ENCODE measurements at places on chromosomes 2 and 18.

- no peak for DNase-seq
Observed at GRCh38 chr18:36095936-36096519, 28.7 kb upstream of the RPRD1A start.

GRCh38 chr2:74286725-74287124 is 56.5 kb downstream of the SLC4A5 start:
- DNase-seq, result no peak

- DNase-seq, result no peak
Observed at GRCh38 chr2:237312021-237312755, 101.8 kb downstream of the COL6A3 start.

DNA sequence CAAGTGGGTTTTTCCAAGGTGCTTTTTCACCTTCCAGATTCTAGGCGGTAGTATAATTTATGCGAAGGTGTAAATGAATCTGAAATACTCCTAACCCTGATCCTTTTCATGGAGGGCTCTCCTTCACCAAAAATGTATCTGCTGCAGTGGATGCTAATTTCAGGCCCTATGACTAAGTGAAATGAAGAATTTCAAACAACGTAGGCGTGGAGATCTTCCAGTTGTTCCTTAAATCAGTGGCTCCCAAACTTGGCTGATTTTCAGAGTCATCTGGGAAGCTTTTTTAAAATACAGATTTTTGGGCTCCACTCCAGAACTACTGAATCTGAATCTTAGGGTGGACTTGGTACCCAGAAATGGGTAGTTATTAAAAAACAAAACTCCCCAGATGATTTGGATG is 5.5 kb downstream of the GCKR start:
- no peak for DNase-seq

- no peak for DNase-seq
Observed at GRCh38 chr2:46269544-46270273, 27.5 kb upstream of the EPAS1 start.

DNA sequence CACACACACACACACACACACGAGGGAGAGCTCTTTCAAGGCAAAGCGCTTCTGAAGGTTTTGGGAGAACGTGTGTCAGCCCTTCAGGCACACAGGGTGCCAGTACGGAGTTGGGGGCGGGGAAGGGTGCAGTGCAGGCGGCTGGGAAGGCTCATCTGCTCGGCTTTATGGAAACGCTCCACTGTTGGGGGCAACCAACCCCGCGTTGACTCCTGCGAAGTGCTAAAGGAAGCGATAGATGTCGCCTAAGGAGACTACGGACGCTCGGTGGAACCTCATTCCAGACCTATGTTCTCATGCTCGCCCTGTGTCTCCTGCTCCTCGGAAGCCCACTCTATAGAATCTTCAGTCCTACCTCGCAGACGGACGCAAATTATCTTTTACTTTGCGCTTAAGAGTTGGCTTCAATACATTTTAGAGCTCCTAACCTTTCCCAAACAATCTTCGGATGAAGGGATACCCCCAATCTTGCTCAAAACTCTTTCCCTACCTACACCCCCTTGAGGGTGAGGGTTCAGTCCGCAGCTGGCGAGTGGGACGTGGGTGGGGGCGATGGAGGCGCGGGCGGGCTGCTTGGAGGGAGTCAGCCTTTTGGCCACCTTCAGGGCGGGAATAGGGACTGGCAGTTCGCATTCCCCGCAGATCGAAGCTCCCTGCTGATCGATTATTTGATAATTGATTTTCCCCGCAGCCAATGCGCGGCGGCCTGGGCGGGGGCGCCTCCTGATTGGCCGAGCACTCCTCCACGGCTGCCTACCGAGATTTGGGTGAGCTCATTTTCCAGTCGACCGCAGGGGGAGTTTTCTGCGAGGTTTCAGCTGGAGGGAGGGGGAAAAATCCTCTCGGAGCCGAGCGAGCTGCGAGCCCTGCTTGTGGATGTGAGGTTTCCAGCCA is 1.9 kb upstream of the MEIS1 start:
- DNase-seq, result no peak

- DNase-seq, result no peak
Observed at GRCh38 chr2:8229546-8229986, 452.3 kb upstream of the ID2 start.

- no peak for DNase-seq
Observed at GRCh38 chr2:75920859-75921551, 210.3 kb upstream of the GCFC2 start.

DNA sequence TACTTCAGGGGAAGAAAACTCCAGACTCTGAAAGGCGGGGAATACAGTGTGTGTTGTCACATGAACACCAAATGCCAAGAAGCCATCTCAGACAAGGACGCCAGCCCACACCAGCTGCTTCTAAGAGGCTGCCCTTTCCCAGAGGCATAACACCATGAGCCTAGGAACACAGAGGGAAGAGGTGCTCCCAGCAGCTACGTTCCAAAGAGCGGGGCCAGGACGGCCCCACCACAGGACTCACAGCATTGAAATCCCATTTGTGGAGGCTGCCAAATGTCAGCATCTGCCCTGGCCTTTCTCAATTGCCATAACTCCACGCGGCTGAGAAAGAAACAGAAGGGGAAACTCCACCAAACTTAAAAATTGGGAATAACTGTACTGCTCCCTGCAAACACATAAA is 20.1 kb upstream of the ID2 start:
- DNase-seq, result no peak

DNA sequence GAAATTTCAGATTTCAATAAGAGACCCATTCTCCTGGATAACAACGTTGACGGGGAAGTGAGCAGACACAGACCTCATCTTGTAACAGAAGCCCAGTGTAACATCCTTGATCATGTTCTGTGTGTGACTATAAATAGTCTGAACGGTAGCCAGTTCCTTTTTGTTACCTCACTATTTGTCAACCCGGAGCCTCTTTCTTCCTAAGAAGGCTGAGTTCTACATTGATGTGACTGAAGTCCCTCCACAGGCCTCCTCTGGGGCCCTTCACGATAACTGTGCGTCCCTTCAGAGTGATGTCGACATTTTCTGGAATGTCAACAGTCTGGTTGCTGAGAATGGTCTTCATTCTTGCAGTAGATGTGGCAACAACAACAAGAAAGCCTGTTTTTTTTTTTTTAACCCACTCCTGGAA is 6.3 kb upstream of the PLEKHM3 start:
- no peak for DNase-seq

DNA sequence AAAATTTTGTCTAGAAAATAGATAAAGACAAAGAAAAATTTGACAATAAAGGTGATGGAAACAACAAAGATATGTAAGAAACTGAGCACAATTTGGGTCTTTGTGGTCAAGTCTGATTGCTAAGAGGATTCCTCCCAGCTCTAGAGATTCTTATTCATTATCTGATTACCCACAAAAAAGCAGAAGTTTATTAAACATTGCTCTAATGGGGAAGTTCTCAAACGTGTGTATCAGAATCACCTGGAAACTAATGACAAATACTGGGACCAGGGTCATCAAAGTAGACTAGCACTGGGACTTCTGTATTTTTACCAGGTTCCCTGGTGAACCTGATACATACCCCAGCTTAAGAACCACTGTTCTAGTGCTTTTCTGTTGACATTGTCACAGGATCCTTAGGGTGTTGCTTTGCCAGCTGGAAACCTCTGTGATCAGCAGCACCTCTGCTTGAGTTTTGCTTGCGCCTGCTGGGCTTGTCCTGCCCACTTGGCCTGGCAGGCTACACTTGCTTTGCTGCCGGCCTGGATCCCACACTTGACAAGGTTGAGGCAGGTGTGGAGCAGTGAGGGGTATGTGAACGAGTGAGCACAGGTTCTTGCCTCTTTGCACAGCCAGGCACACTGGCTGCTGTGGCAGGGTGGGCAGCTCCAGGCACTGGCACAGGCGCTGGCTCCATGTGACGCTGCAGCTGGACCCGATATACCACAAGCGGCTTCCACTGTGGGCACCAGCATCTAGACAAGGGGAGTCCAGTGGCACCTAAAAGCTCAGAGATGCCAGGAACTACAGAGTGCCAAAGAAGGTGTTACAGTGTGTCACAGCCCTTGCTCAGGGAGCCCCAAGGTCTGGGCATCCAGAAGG is 6.2 kb upstream of the GORASP2 start:
- DNase-seq, result no peak

- no peak for DNase-seq
Observed at GRCh38 chr18:66300141-66300540, 303.7 kb downstream of the CDH19 start.

GRCh38 chr18:3679241-3679640 is 229.3 kb downstream of the TGIF1 start:
- DNase-seq, result no peak

DNA sequence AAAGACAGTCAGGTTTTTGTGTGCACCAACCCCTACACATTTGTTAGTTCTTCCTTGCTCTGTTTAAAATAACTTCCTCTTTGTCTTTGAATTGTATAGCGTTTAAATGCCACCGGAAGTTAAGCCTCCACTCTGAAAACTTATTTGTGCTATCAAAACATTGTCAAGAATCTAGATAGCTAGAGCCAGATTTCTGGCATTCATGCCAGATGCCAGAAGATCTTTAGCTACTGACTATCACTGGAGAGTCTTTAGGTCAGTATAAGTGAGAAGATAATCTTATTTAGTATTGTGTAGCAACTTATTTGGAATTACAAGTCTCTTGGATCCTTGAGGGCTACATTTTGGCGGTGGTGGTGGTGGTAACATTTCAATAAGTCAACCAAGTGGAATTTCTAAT is 63.4 kb upstream of the ADAM23 start:
- no peak for DNase-seq

- DNase-seq, result no peak
Observed at GRCh38 chr2:9573013-9573720, 17.5 kb upstream of the ADAM17 start.

DNA sequence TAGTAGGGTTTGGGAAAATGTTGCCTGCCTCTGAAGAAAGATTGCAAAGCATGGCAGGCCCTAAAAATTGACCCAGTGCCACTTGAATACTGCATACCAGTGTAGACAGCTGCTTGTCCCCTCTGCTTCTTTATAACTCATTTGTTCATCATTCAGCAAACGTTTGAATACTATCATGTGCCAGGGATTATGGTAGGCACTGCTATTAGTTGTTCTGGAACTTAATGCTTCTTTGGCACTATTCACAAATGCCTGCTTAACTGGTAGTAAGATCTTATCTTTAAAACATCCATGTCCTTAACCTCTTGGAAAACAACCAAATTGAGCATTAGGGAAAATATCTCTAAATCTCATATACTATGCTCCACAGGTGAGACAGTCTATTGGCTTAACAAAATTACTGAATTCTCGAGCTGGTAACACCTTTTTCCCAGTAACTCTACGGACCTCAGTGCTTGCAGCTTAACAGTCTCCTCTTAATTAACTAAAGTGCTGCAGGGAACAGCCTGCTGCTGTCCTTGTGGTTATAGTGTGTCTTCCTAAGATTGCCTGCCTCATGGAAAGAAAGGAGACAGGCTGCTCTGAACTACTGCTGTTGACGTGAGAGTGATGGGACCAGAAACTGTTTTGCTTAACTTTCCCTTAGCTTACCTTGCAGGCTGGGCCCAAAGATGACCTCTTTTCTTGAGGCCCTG is 93.2 kb downstream of the MIB1 start:
- DNase-seq, result no peak
